ENCODE measurements at places on chromosomes 6 and 20.

DNA sequence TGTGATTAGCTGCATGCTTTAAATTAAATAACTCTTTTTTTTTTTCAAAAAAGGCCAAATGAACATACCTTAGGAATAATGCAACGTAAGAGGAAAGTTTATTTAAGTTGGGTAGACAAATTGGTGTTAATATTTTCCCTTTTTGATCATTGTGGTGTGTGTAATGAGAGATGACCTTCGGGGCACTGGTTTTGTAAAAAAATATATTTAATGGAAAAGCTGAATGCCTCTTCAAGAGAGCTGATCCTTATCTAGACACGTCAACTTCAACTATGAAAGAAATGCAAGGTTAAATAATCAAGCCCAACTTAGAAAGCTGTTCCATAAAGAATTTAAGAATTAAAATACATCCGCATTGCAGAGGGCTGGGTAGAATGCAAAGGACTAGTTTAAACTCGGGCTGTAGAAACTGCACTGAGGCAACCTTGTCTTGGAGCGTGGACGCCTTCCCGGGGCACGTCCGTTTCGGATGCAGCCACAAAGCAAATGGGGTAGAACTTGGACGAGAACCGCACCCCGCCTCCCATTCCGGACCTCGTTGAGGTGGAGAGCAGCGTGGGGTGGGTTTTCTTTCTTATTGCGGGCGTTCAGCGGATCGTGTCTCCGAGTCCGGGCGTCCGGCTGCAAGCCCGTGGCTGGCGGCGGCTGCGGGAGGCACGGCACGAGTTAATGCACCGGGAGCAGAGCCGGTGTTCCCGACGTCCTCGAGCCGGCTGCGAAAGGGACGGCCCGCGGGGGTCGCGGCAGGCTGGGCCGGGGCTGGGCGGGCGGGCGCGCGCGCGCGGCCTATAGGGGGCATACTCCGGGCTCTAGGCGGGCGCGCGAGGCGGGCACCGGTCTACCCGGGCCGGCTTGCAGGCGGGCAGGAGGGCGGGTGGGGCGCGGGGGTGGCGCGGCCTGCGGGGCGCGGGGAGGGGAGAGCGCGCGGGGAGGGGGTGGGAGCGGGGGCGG, 1.9 kb downstream of the JARID2 start:
- peak; percentile 67 for DNase-seq

DNA sequence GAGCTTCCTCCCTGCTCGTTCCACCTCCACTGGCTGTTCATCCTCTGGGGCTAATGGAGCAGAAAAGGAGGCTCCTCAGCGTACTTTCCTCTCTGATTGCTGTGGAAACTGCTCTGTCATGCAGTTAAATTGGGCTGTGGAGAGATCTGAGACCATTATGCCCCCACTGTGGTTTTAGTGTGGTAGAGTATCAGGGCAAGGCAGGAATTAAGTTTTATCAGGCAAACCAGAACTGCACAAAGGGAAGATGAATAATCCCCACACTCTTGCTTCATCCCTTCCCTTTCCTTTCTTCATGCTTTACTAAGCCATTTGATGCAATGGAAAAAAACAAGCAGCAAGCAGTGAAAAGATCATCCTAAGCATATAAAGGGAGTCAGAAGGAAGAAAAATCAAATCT, 11.9 kb upstream of the ME1 start:
- no peak for DNase-seq

DNA sequence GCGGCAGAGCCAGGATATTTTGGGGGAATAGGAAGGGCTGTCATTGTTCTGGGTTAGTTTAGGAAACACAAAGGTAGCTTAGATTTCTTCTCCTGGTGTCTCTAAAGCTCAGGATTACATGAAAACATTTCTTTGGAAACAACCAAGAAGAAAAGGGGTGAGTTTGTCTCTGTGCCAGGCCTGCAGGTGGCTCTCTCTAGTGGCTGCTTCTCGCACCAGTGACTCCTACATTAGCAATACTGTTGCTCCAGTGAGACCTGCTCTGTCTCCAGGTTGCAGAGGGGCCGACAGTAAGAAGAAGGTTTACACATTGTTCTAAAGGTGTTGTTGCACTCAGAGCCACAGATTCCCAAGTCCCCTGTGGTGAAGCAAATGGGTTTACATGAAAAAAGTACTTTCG, 104.6 kb upstream of the GLP1R start:
- no peak for DNase-seq

GRCh38 chr6:13191461-13191860, 136.9 kb downstream of the TBC1D7 start:
- DNase-seq, result no peak

Data from ureter (tissue), 1 donor.